ENCODE measurements at places on chromosomes 2 and 18.

DNA sequence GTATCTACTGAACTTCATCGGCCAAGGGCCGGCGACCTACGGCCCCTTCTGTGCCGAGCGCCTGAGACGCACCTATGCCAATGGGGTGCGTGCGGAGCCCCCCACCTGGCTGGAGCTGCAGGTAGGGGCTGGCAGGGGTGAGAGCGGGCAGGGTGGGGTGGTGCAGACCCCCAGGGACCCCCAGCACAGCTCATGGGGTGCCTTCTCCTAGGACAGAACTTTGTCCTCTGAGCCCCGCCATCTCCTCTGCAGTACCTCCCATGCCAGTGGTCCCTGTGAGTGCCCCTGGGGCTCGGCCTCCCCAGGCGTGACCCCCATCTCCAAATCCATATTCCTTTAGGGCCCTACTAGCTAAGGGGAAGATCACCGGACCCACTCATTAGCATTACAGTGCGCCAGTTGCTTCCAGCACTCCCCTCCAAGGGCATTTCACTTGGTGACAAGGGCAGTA lies 23.9 kb upstream of the GPR17 start:
- DNase-seq = no peak

GRCh38 chr2:238919307-238919706 lies 71.4 kb downstream of the TWIST2 start:
- DNase-seq = no peak

GRCh38 chr2:26615336-26615859 lies 25.8 kb downstream of the CIB4 start:
- DNase-seq = no peak

DNA sequence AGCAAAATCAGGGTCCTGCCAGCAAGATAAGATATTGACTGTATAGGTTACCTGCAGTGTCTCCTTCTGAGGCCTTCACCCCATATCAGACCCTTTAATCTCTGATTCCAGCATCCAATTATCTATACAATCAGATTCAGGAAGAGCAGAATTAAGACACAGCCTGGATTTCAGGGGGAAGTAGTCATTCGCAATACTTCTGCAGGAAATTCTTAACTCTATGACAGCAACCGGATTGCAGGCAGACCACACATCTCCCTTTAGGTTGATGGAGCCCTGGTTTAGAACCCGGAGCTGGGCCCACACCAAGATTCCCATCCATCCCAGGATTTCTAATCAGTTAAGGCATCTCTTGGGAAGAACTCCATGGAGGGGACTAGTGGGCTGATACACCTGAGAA lies 9.5 kb downstream of the ARL4C start:
- DNase-seq = no peak

DNA sequence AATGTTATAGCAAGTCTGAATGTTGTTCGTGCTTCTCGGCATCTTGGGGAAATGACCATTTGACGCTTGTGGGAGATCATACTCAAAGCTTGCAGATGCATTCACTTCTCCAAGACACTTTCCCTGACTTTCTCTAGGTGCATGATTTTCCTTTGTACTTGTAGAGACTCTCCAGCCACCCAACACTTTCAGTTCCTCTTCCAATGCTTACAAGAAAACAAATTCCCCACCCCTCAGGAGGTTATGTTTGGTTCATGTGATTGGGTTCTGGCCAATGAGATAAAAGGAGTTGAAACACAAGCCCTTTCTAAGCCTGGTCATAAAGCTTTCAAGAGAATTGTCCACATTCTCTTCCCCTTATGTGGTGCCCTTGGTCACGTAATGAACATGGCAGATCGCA lies 156.3 kb downstream of the EPHA4 start:
- DNase-seq = no peak

DNA sequence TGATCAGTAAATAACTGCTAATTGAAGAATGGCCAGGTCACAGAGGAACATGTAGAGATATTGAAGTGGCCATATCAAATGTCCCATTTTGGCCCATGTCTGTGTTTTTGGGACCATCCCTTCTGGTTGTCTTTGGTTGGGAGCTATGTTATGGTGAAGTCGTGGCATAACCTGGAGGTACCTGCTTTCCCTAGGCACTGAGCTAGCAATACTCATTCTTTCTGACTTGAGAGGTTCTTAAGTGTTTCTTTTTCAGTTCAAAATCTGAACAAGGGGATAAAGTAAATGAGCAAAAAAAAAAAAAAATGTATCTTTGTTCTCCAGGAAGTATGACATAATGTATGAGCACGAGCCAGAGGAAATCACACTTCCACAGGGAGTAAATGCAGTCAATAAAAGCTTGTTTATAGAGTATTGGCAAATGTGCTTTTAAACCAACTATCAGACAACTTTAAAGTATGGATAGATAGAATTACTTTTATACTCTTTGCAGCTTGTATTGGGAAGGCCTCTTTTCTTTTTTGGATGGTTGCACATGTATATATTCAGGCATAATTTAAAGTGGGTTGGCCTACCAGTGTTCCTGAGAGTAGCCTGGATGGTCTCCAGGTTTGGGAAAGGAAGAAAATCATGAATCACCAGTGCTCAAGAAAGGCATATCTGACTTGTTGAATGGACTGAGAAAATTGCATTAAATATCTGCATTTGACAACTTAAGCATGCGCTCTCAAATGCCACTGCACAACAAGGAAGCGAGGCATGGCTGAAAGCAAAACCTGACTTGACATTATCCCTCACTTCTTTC lies 125.0 kb downstream of the SPHKAP start:
- no peak for DNase-seq

GRCh38 chr2:67604360-67604759 lies 207.2 kb downstream of the ETAA1 start:
- no peak for DNase-seq

- no peak for DNase-seq
Observed at GRCh38 chr2:160419776-160420505, 73.7 kb downstream of the RBMS1 start.

Measured in dermis blood vessel endothelial cell (primary cell).